GM19239 (cell line): ENCODE measurements at places on chromosomes 13 and 19.

GRCh38 chr13:78999494-78999893, 340.5 kb upstream of the OBI1 start:
- no peak for DNase-seq

- no peak for DNase-seq
Observed at GRCh38 chr13:47168618-47169017, 271.8 kb upstream of the HTR2A start.

DNA sequence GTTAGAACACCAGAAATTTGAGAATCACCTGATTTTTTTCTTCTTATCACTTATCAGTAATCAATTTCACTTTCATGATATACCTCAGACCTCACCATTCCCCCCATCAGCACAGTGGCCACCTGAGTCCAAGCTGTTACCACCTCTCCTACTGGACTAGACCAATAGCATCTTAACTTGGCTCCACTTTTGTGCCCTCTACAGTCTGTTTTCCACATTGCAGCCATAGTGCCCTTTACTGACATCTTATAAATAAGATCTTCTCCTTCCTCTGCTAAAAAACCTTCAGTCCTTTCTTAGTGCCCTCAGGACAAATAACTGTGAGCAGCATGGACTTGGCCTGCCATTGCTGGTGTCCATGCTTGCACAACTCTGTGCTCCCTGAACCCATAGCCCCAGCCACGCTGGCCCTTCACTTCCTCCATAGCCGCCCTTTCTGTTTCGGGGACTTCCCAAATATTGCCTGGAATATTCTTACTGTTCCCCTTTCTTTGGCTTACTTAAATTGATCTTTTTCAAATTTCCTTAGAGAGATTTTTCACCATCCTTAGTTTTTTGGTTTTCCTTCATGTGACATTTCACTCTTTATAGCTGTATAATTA, 380.8 kb downstream of the LMO7 start:
- no peak for DNase-seq

DNA sequence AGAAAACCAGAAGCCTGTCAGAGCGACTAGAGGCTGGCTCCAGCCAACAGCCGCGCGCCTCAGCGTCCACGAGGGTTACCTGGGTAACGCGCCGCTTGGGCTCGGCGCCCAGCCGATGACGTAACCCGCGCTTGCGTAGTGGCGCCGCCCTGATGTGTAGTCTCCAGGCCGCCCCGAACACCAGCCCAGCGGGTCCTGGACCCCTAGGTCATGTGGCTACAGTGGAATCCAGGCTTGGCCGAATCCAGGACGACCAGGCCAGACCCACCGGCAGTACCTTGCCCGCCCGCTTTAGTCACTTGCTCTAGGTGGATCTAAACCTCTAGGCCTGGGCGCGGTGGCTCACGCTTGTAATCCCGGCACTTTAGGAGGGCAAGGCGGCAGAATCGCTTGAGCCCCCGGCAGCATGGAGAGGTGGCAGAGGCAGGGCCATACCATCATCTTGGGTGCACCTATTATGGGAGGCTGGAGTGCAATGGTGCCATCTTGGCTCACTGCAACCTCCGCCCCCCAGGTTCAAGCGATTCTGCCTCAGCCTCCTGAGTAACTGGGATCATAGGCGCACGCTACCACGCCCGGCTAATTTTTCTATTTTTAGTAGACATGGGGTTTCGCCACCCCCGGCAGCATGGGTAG, 7.2 kb upstream of the ZNF606 start:
- peak; percentile 52 for DNase-seq

- DNase-seq, result no peak
Observed at GRCh38 chr19:19022380-19022961, 10.8 kb downstream of the SUGP2 start.

DNA sequence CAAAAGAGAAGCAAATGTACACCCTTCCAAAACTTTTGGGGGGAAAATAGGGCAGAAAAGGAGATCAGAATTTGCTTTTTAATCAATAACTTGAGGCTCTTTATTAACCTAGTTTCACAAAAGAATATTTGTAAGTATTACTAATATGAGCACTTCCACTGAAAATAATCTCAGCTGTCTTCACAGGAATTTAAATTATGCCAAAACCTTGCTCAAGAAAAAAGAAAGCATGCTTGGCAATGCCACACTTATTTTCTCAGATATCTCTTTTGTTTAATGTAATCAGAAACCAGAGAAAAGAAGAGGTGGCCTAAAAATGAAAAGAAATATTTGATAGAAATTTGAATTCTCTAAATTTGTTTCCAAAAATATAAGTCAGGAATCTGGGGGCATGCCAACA, 234.9 kb upstream of the GPC6 start:
- no peak for DNase-seq

- DNase-seq, result no peak
Observed at GRCh38 chr13:42395086-42395821, 123.3 kb downstream of the AKAP11 start.

- DNase-seq, result no peak
Observed at GRCh38 chr13:88000239-88000638, 329.1 kb downstream of the SLITRK5 start.

DNA sequence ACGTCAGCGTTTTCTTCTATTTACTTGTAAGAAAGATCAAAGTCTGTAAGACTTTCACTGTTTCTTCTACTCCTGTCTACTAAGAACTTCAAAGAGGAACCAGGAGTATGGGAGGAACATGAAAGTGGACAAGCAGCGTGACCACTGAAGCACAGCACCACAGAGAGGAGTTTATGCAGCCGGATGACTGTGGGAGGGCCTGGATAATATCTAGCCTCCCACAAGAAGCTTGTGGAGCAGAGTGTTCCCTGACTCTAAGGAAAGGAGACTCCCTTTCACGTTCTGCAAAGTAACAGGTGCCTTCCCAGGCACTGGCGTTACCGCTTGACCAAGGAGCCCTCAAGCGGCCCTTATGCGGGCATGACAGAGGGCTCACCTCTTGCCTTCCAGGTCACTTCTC, 83.6 kb upstream of the PDCD5 start:
- no peak for DNase-seq

DNA sequence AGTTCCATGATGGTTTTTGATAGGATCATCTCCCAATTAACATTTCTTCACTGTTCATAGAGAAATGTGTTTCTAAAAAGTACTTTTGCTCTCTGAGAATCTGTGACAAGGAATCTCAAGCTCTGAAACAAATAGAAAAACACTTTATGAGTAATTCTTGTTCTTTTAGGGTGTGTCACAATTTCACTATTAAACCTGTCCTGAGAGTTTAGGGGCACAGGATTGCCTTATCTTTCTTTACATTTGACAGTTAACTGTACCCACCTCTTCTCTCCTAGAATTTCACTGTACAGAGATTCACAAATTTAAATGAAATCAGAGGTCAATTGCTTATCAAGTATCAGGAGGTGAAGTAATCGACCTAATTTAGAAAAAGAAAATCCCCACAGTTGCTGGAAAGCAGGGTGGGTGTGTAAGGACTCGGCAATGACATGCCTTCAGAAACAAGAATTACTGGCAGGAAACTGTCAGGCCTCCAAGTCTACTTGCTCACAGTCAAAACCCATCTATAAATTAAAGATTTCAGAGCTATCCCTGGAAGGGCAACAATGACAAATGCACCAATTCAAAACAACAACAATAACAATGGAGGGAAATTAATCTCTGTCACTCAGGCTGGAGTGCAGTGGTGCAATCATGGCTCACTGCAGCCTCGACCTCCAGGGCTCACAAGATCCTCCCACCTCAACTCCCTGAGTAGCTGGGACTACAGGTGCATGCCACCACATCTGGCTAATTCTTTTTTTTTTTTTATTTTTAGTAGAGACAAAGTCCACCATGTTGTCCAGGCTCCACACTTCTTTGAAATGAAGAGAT, 250.2 kb downstream of the ABCC4 start:
- no peak for DNase-seq

DNA sequence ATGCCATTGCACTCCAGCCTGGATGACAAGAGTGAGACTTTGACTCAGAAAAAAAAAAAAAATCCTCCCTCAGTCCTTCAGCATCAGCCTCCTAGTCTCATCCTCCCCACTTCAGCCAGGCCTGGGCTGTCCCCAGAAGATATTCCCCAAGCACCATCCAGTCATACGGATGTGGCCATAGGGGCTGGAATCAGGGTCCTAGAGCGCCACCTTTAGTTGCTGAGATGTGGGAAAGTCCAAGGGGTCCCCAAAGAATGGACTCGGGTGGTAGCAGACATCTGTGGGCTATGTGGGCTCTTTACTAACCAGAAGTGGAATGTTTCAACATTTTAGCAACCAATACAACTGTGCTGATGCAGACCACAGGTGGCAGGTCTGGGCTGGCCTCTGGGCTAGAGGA, 3.1 kb upstream of the TYROBP start:
- DNase-seq, result no peak

DNA sequence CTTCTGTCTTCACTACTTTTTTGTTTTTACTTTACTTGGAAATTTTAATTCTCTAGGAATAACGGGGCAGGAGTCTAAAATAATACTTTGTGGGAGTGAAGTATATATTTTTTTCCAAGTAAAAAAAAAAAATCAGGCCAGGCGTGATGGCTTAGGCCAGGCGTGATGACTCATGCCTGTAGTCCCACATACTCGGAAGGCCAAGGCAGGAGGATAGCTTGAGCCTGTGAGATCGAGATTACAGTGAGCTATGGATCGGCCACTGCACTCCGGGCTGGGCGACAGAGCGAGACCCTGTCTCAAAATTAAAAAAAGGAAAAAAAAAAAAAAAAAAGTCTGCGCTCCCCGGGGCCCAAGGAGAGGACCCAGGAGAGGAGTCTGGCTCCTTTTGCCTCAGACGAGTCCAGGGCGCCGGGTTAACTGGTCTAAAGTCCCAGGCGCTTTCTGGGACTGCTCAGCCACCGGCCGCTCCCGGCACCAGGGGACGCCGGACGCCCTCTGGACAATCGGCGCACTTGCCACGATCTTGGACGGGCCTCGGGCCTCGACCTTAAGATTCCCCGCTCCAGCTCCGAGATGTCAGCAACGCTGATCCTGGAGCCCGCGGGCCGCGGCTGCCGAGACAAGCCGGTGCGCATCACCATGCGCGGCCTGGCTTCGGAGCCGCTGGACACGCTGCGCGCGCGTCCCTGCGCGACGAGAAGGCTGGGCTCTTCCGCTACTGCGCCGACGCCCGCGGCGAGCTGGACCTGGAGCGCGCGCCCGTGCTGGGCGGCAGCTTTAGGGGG, 2.7 kb upstream of the ZFP82 start:
- no peak for DNase-seq

DNA sequence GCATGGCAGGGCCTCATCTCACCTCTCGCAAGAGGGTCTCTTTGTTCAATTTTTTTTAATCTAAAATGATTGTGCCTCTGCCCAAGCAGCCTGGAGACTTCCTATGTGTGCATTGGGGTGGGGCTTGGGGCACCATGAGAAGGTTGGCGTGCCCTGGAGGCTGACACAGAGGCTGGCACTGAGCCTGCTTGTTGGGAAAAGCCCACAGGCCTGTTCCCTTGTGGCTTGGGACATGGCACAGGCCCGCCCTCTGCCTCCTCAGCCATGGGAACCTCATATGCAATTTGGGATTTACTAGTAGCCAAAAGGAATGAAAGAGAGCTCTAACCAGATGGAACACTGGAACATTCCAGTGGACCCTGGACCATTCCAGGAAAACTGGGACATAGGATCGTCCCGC, 8.0 kb downstream of the FXYD3 start:
- DNase-seq, result no peak
